ENCODE measurements at places on chromosomes 12 and 14.
A peak's percentile ranks its signal among the peaks of the same experiment; 100 is the strongest.

DNA sequence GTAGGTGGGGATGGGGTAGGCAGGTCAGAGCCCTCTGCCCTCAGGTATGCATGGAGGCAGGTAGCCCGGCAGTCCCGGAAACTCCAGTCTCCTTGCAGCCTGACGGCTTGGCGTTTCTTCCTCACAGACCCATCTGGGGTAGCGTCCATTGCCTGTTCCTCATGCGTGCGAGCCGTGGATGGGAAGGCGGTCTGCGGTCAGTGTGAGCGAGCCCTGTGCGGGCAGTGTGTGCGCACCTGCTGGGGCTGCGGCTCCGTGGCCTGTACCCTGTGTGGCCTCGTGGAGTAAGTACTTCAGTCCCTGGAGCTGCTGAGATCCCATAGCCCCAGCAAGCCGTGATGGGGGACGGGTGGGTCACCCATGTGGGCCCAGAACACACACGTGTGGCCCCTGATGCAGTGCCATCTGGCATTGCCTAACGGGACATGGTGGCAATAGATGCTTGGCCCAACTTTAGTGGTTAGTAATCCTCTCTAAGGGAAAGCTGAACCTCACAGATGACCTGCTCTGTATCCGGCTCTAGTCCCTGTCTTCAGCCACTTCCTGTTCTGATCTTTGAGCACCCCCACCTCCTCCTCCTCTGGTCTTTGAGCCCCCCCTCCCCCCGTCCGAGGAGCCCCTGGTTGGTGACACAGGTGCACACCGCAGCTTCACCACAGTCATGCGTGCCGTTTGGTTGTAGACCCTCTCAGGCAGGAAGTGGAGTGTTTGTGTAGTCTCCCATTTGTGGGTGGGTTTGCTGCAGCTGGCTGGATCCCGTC, 3.7 kb downstream of the SIVA1 start:
- DNase-seq = no peak

DNA sequence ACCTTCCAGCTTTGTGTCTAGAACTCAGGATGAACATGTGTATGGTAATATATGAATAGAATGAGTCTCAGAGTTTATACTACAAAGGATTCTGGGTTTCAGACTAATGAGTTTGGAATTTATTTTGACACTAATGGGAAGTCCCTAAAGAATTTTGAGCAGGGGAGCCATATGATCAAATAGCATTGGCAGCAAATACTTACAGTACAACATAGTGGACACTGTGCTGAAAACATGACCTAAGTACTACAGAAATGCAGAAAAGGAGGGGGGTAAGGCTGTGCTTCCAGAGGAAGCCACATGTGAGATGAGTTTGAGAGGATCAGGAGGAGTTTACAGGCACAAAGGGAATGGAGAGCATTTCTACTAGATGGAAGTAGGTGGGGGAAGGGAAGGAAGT, 225.8 kb downstream of the C12orf42 start:
- no peak for DNase-seq

GRCh38 chr12:50086148-50086547, 1.0 kb downstream of the SMARCD1 start:
- DNase-seq = no peak

DNA sequence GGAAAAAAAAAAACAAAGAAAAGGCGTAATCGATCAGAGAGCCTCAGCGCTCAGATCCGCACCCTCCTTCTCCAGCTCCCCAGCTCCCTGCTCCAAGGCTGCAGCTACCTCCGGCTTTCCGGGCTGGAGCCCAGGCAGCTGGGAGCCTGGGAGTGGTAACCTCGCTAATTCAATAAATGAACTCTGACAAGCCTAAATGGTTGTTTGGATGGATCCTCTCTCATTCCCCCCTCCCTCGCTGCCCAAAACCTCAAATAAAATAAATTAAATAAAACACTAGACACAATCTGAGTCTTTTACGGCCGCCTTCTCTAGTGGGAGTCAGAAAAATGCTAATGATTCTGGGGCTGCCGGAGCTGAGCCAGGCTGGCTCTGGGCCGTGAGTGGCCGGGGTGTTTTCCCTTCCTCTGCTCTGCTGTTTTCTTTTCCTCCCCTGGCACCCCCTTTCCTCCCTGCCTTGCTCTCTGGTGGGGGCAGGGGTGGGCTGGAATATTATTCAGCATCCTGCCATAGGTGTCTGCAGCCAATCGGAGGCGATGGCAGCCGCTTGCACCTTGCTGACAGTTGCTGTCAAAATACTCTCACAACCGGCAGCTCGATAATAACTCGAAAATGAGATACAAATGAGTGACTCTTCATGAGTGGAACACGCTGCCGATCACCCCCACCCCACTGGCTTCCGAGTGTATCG, 76.1 kb downstream of the RBM19 start:
- DNase-seq = no peak

GRCh38 chr12:43216490-43216889, 335.5 kb downstream of the ADAMTS20 start:
- no peak for DNase-seq

GRCh38 chr12:58272461-58272860, 331.1 kb downstream of the ATP23 start:
- no peak for DNase-seq

DNA sequence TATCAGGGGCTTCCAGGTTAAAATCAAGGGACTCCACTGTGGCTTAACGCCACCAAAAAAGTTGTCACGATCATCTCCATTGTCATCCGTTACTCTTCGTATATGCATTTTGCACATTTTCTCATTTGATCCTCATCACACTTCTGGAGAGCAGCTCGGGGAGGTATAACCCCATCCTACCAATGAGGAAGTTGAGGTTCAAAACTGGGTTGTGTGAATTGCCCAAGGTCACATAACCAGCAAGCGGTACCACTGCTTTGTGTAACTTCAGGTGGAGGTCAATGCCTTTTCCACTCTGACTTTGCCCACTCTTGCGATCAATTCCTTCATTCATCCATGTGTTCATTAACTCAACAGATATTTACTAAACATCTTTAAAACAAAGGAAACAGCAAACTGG, 71.1 kb upstream of the CCND2 start:
- DNase-seq = no peak

DNA sequence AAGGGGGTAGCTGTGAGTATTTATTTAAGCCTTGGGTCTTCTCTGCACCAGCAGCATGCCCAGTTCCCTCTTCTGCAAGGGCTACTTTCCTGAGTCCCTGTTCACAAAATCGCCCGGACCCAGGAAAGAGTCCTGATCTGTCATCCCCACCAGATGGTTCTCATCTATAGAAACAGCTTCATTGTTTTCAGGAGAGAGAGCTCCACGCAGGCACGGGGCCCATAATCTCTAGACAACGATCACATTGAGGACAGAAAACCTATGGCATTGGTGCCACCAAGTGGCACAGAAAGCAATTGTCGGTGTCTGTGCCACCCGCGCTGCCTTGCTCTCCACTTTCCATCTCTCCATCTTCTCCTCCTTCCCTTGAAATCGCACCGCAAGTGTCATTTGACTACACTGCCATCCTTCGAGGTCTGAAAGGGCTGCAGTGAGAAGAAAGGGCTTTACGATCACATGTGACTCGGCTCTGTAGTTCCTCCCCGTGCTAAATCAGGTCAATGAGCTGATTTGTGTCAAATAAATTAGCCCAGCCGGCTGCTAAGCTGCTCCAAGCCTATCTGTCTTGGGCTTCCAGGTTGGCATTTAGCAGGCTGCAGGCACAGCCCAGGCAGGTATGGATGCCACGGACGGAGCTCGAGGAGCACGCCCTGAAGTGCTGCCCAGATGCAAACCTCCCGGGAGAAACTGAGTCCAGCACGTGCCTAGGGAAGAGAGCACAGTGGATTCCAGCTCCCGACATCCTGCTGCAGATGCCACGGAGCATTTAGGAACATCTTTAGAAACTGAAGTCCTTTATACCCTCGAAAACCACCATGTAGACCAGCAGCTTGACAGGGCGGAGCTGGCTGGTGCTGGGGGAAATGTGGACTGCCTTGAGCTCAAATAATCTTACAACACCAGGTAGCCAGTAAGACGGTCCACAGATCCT, 28.8 kb downstream of the SPRING1 start:
- peak; percentile 53 for DNase-seq

DNA sequence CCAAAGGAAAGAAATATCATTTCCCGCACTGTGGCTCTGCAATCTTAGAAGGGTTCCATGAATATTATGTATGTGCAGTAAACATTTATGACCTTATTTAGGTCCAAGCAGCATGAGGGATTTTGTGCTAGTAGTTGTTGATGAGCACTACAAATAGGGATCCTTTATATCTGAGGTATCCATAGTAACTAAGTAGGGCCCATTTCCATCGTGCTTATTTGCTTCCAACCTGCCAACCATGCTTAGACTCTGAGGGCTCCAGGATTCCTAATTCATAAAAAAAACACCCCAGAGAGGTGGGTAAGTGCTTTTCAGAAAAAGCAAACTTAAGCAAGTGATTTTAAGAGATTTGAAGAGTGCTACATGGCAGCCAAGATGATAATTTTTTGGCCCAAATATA, 39.7 kb downstream of the HMGA2 start:
- DNase-seq = no peak

DNA sequence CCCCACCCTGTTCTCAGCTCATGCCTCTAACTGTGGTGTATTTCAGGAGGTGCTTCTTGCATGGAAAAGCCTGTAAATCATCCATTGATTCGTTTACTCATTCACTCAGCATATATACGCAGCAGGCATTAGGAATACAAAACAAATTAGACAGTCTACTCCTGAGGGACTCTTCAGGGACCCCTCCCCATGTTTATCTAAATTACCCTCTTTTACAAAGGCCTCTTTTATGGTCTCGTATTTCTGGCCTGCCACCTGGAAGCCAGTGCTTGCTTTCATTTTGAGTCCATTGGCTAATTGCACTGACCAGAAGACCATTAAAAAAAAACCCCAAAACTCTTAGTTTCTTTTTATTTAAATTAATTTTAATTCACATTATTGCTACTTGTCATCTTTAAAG, 134.4 kb downstream of the DACT1 start:
- no peak for DNase-seq
